ENCODE measurements at places on chromosomes 11 and 22.

DNA sequence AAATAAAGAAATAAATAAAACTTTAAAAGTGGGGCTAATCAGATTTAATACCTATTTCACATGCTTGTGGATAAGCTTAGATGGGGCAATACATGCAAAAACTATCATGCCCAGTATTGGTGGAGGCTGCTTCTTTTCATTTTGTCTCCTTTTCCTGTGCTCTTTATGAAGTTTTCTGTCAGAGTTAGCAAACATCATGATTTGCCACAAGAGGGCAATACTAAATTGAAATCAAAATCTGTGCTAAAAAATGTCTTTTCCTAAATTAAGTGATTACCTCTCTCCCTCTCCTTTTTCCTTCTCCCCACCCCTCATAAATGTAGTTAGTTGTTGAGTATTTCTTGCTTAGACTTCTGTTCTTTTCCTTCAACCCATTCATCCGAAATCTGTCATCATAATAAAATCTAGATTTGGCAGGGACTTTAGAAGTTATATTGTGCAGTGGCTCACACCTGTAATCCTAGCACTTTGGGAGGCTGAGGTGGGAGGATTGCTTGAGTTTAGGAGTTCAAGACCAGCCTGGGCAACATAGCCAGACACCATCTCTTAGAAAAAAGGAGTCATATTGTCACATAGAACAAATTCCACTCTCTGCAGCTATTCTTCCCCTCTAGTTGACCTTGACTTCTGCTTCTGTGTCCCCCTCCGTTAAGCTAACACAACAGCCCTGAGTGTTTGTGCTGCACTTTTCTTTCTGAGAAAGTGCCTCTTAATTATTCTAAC is 4.7 kb upstream of the ARHGAP42 start:
- DNase-seq, result no peak

DNA sequence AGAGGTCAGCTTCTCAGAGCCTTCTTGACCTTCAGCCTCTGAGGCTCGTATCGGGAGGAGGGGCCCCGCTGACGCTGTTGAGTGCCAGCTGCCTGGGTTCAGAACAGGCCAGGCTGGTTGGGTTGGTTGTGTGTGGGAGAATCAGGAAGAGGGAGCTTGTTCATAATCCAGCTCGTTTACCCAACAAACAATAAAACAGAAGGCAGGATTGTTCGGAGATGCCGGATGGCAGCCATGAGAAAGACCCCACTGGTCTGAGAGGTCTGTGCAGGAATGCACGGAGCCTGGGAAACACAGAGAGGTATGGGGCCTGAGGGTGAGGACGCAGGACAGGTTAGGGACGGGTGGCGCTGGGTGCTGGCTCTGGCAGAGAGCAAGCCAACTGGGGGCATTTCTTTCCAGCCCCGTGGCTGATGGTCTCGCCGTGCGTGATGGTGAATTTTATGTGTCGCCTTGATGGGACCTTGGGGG is 31.6 kb upstream of the SHANK2 start:
- DNase-seq, result no peak

DNA sequence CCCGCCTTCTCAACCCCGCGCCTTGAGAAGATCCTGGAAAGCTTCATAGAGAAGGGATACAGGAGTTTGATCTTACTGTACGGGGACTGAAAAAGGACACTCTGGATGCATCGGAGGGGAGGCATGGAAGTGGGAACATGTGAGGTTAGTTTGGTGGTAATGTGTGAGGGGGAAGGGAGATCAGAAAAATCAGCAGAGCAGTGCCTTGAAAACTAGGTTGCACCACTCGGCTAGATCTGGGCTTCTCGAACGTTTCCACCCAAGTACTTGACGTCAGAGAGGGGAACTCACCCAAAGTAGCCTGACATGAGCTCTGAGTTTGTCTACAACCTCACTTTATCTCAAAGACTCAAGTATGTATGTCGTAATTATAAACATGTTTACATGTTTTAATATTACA is 14.5 kb downstream of the USP35 start:
- no peak for DNase-seq

GRCh38 chr22:45093609-45094008 is 70.1 kb upstream of the NUP50 start:
- no peak for DNase-seq

DNA sequence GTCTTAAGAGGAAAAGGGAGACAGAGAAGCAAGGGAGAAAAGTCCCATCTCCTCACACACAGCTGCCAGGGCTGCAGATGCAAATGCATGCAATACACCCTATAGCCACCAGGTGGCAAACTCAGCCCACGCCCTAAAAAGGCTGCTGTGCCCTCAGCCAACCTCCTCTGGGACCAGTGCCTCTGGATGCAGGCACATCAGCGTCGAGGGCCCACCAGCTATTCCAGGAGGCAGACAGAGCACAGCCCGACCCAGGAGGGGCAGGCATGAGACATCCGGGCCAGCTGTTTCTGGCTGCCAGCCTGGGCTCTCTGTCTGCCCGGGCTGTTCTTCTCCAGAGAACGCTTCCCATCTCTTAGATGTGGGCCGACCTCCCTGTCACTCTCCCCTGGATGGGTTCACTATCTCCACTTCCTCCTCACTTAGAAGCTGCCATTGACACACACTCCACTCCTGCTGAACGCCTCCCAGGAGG is 39.7 kb downstream of the TPBGL start:
- DNase-seq, result peak; percentile 71

DNA sequence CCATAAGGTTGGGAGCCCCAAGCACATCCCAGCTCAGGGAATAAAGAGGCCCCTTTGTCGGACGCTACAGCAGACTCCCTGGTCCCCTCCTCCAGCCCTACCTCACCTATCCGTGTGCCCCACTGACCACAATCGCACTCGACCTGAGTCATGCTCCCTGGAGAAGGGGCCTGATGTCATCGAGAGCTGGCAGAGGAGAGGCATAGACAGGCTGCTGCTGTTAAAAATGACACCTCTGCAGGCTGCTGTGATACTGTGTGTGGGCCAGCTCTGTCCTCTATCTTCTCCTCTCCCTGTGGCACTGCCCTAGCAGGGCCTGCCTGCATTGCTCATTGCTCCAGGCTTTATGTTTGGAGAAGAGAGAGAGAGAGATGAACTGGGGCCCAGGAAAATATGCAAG is 123.4 kb upstream of the SYT13 start:
- no peak for DNase-seq

- no peak for DNase-seq
These were observed 38.4 kb downstream of the MOB2 start for GRCh38 chr11:1447845-1448825.

DNA sequence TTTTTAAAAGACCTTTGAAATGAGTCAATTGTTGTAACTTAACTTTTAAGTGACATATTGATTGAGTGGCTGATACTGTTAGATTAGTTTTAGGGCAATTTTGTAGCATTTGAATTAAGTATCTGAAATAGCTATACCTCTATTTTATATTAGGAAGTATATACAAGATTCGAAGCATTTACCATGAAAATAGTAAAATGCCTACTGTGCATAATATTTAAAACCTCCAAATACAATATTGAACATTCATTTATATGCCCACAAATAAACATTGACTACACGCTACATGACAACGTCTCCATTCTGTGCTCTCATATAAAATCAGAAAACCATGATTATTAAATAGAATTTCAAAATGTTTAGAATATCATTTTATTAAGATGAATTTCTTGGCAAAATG is 14.5 kb downstream of the SOX6 start:
- DNase-seq, result no peak

DNA sequence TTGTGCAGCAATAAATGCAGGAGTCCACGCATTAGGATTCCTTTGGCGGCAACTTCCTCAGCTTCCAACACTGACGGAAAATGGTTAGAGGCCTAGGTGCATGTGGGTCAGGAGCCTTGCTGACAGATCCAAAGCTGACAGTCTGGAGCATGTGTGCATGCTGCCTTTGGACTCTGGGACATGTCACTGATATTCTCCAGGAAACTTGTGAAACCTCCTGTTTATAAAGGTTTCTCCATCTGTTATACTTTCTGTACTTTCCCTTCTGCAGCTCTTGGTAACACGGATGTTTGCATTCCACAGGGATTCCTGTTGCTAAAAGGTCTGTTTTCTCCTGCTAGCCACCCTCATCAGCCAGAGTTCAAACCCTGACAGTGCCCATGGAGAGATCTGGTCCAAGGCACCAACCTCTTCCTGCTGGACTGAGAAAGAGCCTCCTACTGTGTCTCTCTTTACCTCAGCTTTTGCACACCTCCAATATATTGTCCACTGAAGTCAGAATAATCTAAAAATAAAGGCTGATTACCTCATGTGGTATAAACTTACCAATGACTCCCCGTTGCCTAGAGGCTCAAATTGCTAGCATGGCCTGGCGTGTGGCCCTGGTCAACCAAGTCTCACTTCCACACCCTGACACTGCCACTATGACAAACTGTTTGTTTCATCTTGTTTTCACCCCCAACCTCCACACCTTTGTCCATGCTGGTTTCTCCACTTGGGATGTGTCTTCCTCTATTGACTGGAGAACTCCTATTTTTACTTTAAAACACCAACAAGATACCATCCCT is 31.1 kb upstream of the LYVE1 start:
- no peak for DNase-seq

GRCh38 chr11:126029805-126030204 is 32.9 kb downstream of the CDON start:
- DNase-seq, result no peak
